ENCODE measurements at places on chromosomes 3 and 15. TPM values are rescaled to one million over a fixed set of nuclear protein-coding genes. Genes with fewer than 3 reads are reported as not detected.

GRCh38 chr3:10459954-10460754 is 45.2 kb downstream of the ATP2B2 start:
- no peak for DNase-seq

DNA sequence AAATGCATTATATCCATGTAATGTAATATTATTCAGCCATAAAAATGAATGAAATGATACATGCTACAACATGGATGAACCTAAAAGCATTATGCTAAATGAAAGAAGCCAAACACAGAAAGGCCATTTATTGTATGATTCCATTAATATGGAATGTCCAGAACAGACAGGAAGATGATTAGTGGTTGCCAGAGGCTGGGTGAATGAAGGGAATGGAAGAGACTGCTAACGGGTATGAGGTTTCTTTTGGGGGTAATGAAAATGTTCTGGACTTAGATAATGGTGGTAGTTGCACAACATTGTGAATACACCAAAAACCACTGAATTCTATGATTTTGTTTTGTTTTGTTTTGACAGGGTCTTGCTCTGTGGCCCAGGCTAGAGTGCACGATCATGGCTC is 61.6 kb upstream of the MAP4 start:
- no peak for DNase-seq

- no peak for DNase-seq
Observed at GRCh38 chr3:124698030-124698770, 32.1 kb upstream of the UMPS start.

GOLGA6C gene
- not detected for polyA plus RNA-seq

NMB gene
- polyA plus RNA-seq = 11.3 TPM

Measured in urinary bladder (tissue), 4 donors.